NCI-H2171 (cell line): ENCODE measurements at places on chromosomes 3 and 15.
A peak's percentile ranks its signal among the peaks of the same experiment; 100 is the strongest.

GRCh38 chr3:169186596-169186995, 476.9 kb downstream of the MECOM start:
- DNase-seq, result no peak

DNA sequence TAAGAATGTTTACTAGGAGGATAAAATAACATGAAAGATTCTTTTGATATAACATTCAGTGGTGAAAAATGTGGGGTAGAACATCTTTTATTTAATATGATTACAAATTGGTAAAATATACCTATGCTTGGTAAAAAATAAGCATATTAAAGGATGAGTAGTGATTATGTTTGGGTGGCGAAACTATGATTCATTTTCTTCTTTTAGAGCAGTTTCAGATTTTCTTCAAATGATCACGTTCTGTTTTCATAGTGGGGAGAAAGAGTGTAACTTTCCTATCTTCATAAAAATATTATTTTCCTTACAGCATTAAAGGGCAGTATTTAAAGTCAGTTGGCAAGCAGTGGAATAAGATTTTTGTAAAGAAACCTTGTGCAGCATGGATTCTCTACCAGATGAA, 15.5 kb downstream of the DZIP3 start:
- DNase-seq, result no peak

- peak; percentile 58 for DNase-seq
Observed at GRCh38 chr3:105518806-105519418, 152.2 kb downstream of the ALCAM start.

- DNase-seq, result no peak
Observed at GRCh38 chr15:55527150-55527549, 19.1 kb upstream of the DNAAF4 start.

GRCh38 chr15:64004587-64004986, 41.7 kb downstream of the DAPK2 start:
- DNase-seq, result no peak

GRCh38 chr3:131349454-131349853, 32.1 kb upstream of the NUDT16 start:
- no peak for DNase-seq

DNA sequence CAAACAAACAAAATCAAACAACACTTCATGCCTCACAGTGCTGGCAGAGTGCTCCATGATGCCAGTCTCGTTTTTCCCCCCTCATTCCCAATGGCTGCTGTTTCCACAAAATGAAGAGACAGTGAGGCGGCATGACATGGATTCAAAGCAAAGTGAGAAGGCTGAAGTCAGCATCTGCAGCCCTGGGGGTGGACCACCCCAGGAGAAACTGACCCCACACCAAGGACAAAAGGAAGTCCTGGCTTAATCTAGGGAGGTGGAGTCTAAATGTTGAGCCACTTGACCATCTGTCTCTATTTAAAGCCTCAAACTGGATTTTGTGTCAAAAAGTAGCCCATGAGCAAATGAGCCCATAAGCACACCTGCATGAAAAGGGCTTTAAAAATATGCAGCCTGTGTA, 151.2 kb upstream of the RORA start:
- DNase-seq, result no peak

DNA sequence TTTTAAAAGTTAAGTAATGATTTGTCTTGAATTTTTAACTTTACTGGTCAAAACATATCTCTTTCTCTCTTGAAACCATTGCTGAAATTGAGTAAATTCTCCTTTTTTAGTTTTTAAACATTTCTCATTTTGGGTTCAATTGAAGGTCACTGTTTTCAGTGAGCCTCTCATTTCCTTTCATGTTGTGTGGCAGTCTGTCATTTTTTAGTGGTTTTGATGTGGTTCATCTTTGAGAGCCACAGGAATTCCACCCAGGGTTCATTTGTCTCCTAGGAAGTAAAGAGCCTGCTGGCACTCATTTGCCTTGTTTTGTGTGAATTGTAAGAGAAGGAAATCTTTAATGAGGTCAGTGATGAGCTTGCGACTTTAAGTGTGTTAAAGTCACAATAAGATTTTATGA, 10.4 kb downstream of the CLDN11 start:
- no peak for DNase-seq

DNA sequence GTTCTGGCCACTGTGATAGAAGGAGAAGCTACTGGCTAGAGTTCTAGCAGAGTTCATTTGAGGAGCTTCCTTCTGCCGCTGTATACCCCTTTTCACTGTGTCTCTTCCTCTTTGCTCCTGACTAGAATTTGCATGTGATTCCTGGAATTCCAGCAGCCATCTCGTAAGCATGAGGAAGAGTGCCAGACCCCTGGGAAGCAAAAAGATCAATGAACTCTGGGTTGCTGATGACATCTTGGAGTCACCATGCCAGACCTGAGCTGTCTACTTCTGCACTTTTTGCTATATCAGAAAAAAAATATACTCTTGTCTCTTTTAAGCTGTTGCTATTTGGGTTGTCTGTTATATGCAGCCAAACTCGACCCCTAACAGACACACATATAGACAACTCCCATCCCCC, 3.7 kb upstream of the ADAMTS17 start:
- DNase-seq, result no peak

- DNase-seq, result no peak
Observed at GRCh38 chr3:111728566-111728935, 130.5 kb upstream of the PHLDB2 start.

DNA sequence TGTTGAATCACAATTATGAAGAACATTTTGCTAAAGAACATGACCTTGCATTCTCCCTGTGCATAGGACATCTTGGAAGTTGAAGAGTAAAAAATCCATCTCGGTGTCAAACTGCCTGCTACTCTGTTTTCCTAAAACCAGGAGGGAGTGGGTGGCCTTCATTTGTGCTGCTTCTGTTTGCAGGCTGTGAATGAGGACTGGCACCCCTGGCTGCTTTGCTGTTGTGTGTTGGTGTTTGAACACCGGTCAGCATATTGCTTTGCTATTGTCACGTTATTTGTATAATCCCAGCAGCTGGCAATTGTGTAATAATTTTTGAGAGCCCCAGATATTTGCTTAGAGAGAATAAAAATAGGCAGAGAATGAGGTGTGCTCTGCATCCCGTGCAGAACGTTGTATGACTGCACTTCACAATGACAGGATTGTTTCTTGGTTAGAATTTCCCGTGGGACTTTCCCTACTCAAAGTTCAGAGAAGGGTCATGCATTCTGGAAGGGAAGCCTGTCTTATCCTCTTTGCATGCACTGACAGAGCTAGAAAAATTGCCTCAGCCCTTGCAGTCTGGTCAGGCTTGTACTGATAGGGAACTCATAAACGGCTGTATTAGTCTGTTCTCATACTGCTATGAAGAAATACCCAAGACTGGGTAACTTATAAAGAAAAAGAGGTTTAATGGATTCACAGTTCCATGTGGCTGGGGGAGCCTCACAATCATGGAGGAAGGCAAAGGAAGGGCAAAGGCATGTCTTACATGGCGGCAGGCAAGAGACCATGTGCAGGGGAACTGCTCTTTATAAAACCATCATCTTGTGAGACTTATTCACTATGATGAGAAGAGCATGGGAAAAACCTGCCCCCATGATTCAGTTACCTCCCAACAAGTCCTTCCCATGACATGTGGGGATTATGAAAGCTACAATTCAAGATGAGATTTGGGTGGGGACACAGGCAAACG, 16.3 kb downstream of the SV2B start:
- no peak for DNase-seq

- DNase-seq, result peak; percentile 74
Observed at GRCh38 chr3:127697551-127698240, 24.9 kb downstream of the ABTB1 start.

- DNase-seq, result no peak
Observed at GRCh38 chr3:121601212-121601812, 8.1 kb downstream of the FBXO40 start.

DNA sequence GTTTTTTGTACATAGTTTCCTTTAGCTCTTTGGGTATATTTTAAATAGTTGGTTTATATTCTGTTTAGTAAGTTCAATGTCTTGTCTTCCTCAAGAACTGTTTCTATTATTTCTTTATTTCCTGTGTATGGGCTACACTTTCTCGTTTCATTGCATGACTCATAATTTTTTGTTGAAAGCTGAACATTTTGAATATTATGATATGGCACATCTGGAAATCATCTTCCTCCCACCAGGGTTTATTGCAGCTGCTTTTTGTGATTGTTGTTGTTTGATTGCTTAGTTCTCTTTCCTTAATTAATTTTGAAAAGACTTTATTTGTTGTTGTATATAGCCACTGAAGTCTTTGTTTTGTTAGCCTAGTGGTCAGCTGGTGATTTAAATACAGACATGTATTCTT, 43.8 kb downstream of the LSM3 start:
- no peak for DNase-seq

- DNase-seq, result no peak
Observed at GRCh38 chr15:44697014-44697413, 14.1 kb downstream of the PATL2 start.

DNA sequence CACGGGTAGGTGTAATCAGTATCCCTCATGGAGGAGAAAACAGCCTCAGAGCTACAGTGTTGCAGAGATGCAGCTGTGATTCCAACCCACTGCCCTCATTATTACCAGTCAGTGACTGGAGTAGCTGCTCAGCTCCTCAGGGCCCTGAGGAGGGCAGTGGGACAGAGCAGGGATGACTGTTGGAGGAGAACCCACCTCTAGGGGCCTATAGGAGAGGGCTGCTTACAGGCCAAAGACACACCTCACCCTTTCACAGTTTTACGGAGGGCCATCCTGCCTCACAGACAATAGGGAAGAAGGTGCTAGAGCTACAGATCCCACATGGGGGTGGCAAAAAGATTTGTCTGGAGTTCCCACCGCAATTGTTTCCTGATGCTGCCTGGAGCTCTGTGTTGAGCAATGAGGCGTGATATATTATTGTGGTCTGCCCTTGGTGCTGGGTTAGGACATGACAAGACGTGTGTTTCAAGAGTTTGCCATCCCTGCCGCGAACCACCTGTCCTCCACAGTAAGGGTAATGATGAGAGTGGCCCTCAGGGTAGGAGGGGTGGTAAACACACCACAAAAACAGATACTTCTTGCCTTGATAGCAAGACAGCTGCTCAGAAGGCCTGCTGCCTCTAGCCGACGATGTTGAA, 140.5 kb upstream of the TPM1 start:
- peak; percentile 11 for DNase-seq

DNA sequence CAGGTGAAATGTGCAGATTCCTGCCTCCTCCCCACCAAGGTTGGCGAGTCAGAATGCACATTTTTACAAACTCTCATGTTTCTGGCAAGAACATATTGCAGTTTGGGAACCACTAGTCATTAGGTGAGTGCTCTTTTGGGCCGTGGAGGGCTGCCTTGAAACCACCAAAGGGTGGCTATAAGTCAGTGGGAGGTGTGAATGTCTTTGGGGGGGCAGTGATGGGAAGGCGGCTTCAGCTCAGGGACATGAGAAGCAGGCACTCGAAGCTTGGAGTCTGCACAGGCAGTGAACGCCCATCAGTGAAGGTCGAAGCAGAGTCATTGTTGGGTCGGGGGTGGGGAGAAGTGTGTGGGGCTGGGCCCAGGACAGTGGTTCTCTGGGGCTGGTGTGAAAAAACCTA, 1.1 kb downstream of the NOX5 start:
- DNase-seq, result no peak

- DNase-seq, result no peak
Observed at GRCh38 chr3:38232701-38233100, 32.9 kb upstream of the SLC22A13 start.

- no peak for DNase-seq
Observed at GRCh38 chr3:53030619-53031449, 15.0 kb downstream of the SFMBT1 start.

DNA sequence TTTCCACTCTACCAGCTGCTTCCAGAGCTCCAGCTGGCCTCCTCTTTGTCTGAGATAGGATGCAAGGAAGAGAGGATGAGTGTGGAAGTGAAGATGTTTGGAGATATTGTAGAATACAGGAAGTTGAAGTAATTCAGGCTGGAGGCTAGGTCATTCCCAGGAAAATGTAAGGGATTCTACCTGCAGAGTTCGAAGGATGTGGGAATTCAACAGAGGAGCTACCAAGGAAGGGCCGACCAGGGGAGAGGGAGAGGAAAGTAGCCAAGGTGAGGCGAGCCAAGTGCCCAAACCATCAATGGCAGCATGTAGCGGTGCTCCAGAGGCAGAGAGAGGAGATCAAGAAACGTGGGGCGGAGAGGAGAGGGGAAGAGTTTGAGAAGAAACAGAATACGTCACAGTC, 49.0 kb upstream of the EPHB3 start:
- no peak for DNase-seq
